NCI-H526 treated with DMSO at 0.1 percent for 48 hours (cell line): ENCODE measurements at places on chromosomes 7 and 10.

DNA sequence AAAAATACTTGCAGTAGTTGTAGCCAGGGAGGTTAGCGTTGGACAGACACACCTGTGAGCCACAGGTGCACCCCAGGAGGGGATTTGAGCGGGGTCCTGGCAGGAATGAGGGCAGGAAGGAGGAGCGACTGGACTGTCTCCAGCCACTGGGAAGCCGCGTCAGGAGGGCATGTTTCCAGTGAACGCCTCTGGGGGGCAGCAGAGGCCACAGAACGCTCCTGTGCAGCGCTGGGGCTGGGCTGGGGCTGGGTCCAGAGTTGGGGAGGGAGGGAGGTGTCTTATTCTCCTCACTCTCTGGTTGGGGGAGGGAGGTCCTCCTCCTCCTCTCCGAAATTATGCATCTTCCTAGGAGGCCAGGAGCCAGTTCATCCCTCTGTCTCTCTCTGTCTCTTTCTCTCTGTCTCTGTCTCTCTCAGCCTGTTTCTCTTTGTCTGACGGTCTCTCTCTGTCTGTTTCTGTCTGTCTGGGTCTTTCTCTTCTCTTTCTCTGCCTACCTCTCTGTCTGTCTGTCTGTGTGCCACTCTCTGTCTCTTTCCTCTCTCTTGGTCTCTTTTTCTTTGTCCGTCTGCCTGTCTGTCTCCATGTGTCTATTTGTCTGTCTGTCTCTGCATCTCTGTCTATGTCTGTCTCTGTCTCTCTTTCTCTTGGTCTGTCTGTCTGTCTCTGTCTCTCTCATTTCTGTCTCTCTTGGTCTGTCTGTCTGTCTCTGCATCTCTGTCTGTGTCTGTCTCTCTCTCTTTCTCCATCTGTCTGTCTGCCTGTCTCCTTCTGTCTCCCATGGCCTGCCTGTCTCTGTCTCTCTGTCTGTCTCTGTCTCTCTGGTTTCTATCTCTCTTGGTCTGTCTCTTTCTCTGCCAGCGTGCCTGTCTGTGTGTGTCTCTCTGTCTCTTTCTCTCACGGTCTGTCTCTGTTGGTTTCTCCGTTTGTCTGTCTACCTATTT is 9.9 kb upstream of the PSMG3 start:
- DNase-seq, result peak; percentile 29

GRCh38 chr7:5997210-5997808 is 11.5 kb downstream of the PMS2 start:
- DNase-seq, result peak; percentile 27

DNA sequence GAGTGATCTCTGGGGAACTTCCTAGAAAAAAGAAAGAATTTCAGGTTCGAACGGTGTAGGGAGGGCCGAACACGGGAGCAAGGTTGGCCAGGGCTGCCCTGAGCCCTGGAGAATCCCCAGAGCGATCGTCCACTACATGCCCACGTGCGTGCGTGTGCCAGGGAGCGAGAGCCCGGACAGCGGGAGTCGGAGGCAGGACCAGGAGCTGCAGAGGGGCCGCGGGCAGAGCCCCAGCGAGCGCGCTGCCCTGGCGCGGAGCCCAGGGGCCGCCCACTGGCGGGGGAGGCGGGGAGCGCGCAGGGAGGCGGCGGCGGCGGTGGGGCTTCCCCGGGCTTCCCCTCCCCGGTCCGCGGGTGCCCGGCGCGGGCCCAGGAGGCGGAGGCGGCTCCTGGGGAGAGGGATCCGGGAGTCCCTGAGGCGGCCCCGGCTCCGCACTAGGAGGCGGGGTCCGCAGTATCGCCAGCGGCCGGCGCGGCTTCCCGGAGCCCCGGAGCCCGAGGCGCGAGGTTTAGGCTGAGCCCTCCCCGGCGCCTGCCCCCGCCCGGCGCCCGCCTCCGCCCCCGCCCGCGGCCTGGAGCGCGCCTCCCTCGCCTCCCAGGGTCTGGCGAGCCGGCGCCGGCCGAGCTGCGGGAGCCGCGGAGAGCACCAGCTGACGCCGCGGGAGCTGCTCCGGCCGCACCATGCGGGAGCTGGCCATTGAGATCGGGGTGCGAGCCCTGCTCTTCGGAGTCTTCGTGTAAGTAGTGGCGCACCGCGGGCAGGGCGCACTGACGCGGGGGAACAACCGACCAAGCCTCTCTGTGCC is at the start of gene PLPP4:
Gene PLPP4 (plus strand): TSS at position 602 of the 805 bp plus-strand sequence. CDS start 79 bp downstream, at position 681.
- DNase-seq, result peak; percentile 3

DNA sequence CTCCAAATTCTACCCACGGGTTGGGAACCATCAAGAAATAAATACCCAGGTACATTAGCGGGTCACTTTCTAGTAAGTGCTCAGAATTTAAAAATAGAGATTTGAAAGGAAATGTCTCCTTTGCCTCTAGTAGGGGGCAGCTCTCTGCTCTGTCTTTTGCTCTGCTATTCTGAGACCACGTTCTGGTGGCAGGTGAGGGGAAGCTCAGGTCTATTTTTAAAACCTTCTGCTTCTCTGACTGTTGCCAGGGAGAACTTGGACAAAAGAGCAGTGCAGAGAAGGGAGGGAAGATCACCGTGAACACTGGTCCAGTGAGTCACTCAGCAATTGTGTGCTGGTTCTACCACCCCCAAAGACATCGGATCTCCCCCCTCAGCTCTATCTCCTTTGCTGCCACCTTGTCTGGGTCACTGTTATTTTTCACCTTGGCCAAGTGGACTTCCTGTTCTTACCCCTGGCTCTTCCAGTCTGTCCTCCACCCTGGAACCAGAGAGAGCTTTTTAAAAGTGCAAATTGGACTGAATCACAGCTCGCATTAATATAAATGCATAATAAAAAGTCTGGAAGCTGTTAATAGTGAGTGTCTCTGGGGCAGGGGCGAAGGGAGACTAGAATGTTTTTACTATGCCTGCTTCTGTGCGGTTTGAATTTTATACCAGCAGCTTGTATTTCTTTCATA is 72.4 kb upstream of the LOXL4 start:
- no peak for DNase-seq

GRCh38 chr7:32093415-32094408 is 23.5 kb upstream of the PDE1C start:
- DNase-seq, result no peak

GRCh38 chr10:68192113-68192512 is 39.8 kb downstream of the ATOH7 start:
- DNase-seq, result no peak

GRCh38 chr10:78747401-78748234 is 321.1 kb upstream of the ZMIZ1 start:
- no peak for DNase-seq

GRCh38 chr7:106523482-106523881 is 137.5 kb downstream of the CCDC71L start:
- no peak for DNase-seq

GRCh38 chr7:103851357-103851756 is 138.1 kb downstream of the RELN start:
- DNase-seq, result no peak

GRCh38 chr10:73338801-73339368 is 19.8 kb downstream of the CFAP70 start:
- DNase-seq, result no peak

DNA sequence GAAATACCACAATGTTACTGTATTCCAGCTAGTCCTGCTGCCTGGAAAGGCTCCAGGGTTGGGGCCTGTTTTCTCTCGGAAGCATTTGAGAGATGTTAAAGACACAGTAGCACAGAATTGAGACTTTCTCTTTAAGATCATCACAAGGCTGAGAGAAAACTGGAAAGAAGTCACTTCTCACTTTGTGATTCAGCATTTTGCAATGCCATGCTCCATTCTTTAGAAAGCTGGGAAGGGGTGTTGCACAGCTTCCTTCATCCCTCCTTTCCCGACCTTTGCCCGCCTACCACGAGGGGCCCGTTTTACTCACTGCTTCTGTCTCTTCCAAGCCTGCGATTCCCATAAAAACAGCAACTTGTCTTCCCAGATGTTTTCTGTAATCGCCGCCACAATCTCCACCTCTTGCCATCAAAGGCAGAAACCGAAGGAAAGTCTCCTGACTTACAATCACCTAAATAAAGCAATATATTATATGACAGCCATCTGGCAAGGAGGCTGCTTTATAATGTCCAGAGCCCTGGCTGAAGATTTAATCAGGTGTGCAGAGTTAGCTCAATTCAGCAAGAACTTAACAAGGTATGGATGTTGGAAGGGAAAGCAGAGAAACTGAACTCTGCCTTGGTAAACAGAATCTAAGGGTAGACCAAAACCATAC is 18.9 kb downstream of the NOD1 start:
- no peak for DNase-seq

GRCh38 chr7:85341121-85341520 is 154.3 kb upstream of the SEMA3D start:
- DNase-seq, result no peak

GRCh38 chr7:95205665-95206225 is 118.6 kb downstream of the PON1 start:
- no peak for DNase-seq

DNA sequence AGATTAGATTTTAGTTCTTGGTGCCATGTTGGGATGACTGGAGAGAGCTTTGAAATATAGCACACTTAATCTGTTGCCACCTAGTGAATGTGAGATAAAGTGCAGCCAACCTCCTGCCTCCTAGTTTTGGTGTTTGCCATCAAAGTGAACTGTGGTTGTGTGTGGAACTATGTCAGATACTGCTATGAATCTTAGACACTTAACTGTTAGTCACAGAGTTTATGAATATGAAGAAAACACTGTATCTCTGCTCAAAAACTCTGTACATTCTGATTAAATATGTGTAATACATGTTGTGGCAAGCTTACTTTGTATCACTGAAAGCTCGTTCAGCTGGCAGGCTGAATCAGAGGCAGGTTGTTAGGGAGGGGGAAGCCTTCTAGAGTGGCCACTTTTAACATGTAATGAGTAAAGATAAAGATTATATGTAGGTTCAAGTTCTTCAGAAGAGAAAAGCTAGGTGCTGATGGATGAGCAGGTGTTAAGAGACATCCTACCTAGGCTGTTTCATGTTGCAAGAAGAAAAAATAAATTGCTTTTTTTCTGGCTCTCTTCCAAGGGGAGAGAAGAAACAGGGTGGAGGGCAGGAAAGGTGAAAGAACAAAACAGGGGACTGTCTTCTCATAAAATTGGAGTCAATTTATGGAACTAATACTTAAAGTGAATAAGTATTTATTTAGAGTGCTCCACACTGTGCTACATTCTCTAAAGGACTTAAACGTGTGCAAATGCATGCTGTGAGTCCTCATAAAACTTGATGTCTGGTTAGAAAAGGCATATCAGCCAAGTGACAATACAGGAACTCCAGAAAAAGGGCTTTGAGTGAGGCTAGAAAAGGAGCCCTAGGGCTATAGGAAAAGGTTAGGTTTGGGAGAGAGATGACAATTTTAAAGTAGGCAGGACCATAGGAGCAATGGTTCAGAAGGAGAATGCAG is 14.1 kb upstream of the LAMB1 start:
- peak; percentile 19 for DNase-seq

- DNase-seq, result no peak
These were observed 20.8 kb upstream of the PTF1A start for GRCh38 chr10:23171232-23171876.

- DNase-seq, result no peak
These were observed 315.1 kb downstream of the TNS3 start for GRCh38 chr7:47266799-47267198.

DNA sequence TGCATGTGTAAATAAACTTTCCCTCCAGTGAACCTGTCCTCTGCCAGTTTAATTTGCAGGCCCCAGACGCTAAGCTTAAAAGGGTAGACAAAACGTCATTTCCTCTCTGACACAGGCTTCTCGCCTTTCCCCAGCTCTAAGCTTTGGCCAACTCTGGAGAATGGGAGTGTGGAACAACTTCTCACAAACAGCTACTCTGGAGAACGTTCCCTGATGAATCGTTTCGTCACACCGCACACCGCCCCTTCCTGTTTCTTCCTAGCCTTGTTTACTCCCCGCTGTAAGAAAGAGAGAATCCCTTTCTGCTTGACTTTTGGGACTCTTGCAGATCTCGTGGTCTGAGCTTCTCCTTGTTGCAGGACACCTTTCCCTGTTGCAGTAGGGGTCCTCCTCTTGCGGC is 564.2 kb downstream of the TCERG1L start:
- peak; percentile 10 for DNase-seq

DNA sequence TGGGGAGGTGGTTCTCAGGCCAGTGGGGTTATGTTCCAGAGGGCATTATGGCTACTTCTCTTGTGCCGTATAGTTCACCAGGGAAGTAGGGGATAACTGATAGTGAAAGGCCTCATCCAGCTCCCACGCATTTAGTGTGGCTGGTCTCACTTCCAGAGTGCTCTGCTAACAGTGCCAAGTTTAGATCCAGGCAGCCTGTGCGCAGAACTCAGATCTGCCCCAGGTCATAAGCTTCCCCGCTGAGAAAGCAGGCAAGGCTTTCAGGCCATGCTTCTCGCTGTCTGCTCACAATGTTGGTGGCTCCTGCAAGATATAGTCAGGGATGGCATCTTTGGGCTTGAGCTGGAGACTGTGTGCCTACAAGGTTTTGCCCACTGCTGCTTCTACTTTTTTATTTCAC is 11.3 kb downstream of the AGK start:
- DNase-seq, result no peak

DNA sequence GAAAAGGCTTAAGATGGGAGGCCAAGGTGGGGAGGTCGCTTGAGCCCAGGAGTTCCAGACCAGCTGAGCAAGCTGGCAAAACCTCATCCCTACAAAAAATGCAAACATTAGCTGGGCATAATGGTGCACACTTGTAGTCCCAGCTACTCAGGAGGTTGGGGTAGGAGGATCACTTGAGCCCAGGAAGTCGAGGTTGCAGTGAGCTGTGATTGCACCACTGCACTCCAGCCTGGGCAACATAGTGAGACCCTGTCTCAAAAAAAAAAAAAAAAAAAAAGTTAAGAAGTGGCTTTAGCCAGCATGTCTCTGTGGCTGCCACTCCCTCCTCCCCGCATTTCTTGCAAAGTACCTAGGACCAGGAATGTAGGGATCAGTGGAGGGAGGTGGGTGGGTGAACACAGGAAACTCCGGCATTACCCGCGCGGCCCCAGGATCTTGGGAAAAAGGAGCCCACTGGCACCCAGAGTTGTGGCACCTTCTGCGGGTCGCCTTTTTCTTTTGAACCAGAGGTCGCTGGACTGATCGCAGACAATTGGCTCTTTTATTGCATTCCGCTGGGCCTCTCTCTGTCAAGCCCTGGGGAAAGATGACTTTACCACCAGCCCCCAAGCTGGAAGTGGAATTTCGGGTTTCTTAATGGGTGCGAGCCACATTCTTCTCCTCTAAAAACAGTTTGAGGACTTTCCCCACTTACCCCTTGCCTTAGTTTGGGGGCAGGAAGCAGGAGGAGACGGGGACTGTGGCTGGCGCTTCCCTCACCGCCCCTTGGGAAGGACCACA is 3.5 kb downstream of the VGF start:
- no peak for DNase-seq

GRCh38 chr10:4018054-4018511 is 233.1 kb upstream of the KLF6 start:
- no peak for DNase-seq

DNA sequence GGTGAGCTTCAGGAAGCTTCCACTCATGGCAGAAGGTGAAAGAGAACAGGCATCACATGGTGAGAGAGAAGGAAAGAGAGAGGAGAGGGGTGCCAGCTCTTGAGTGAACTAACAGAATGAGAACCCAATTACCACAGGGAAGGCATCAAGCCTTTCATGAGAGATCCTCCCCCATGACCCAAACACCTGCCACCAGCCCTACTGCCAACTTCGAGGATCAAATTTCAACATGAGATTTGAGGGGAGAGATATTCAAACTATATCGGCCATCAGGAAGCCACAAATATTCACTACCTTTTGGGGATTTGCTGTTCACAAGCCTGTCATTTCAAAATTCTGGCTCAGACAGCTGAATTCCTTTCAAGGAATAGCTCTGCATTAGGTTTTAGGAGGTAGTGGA is 39.9 kb upstream of the SMNDC1 start:
- peak; percentile 57 for DNase-seq
